ENCODE measurements at places on chromosomes 13 and 19.

- H3K4me3 ChIP-seq = no peak overlapping the region
- DNase-seq = no peak
- H3K27ac ChIP-seq = no peak overlapping the region
- peaks cover under 1% of the 10 kb centered on the region for H3K4me1 ChIP-seq
These were observed 6.5 kb downstream of the ZNF566 start for GRCh38 chr19:36482876-36483275.

GRCh38 chr13:84377106-84377505 lies 494.8 kb upstream of the SLITRK1 start:
- no peaks in the 10 kb centered on the region for H3K27me3 ChIP-seq
- H3K4me3 ChIP-seq = no peak overlapping the region
- DNase-seq = no peak
- no peaks in the 10 kb centered on the region for H3K36me3 ChIP-seq

DNA sequence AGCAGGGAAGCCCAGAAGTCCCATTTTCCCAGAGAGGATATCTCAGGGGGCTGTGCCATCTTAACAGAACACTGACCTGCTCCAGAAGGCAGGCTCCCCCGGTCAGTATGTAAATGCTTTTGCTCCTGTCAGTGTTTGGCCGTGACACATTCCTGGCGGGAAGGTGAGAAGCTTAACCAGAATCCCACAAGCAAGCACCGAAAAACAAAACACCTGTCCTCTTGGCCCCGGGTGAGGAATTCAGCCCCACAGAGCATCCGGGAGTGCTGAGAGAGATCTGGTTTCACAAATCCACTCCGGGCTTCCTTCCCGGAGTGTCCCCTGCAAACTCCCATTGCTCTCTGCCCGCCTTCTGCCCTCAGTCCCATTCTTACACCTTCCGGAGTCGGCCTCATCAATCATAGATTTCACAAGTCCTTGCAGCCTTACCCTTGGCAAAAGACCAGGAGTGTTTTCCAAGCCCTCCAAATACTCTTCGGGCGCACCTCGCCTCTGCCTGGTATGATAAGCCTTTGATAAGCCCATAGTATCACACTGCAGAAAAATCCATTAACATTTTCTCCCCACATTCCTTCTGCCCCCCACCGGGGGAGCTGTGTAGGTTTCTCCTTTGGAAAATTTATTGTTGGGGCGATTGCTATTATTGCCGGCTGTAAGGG lies 12.2 kb downstream of the TPM4 start:
- H3K36me3 ChIP-seq = peaks cover 100% of the 10 kb centered on the region
- H3K4me3 ChIP-seq = no peak overlapping the region
- peak overlapping the region; percentile 37 for H3K27ac ChIP-seq
- no peak for DNase-seq

DNA sequence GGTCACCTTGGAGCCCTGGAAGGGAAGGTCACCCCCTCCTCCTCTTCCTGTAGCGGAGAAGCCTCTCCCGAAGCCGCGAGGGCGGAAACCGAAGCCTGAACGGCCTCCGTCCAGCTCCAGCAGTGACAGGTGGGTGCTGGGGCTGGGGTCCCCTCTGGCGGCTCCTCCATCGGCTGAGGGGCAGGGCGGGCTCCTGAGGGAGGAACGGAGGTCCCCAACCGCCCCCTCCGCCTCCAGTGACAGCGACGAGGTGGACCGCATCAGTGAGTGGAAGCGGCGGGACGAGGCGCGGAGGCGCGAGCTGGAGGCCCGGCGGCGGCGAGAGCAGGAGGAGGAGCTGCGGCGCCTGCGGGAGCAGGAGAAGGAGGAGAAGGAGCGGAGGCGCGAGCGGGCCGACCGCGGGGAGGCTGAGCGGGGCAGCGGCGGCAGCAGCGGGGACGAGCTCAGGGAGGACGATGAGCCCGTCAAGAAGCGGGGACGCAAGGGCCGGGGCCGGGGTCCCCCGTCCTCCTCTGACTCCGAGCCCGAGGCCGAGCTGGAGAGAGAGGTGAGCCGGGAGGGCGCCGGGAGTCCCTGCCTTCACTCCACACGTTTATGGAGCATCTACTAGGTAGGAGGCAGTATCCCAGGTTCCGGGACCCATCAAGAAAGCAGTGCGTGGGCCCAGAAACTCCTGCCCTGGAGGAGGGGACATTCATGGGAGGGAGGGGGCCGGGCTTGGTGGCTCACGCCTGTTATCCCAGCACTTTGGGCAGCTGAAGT lies 22.0 kb downstream of the HDGFL2 start:
- peaks cover 50% of the 10 kb centered on the region for H3K36me3 ChIP-seq
- H3K4me3 ChIP-seq = no peak overlapping the region
- H3K27ac ChIP-seq = no peak overlapping the region
- no peaks in the 10 kb centered on the region for H3K27me3 ChIP-seq

- H3K4me1 ChIP-seq = peaks cover 19% of the 10 kb centered on the region
- DNase-seq = no peak
- peak overlapping the region; percentile 20 for H3K27ac ChIP-seq
- H3K4me3 ChIP-seq = no peak overlapping the region
These were observed 52.7 kb downstream of the COL4A1 start for GRCh38 chr13:110254151-110254679.

- H3K4me1 ChIP-seq = no peaks in the 10 kb centered on the region
- no peaks in the 10 kb centered on the region for H3K27me3 ChIP-seq
- no peak overlapping the region for H3K27ac ChIP-seq
- H3K36me3 ChIP-seq = no peaks in the 10 kb centered on the region
- H3K4me3 ChIP-seq = no peak overlapping the region
These were observed 54.1 kb upstream of the ADGRE1 start for GRCh38 chr19:6833166-6833790.
